HT1080 (cell line): ENCODE measurements at places on chromosomes 2 and 18. TPM values are rescaled to one million over a fixed set of nuclear protein-coding genes. Genes with fewer than 3 reads are reported as not detected.

Gene UGT1A8
- total RNA-seq = not detected in 2 replicates

Gene GRB14
- total RNA-seq = 3.8 and 4.6 TPM in 2 replicates

DNA sequence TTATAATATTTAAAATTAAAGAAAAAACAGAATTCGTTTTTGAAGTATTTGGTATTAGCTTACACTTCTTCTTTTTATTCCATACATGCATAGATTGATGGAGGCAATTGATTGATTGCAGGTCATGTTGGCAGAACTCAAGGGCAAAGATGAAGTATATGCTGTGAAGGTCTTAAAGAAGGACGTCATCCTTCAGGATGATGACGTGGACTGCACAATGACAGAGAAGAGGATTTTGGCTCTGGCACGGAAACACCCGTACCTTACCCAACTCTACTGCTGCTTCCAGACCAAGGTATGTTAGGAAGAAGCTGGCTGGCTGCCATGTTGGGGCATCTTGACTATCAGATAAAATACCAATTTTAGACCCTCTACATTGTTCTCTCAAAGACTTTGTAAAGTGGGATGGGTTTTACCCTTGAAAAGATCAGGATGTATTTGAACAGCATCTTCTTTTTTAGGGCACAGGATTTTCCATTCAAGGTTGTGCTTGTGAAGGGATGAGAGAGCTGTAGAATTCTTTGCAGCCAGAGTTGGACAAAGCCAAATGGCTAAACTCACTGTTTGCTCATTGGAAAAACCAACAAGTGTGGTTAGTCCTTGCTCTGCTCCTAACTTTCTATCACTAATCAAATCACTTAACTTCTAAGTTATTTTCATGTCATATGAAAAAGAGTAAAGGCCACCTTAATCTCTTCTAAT lies 286.8 kb upstream of the EPAS1 start:
- DNase-seq = no peak

- no peak for DNase-seq
These were observed 162.7 kb downstream of the CAMKMT start for GRCh38 chr2:44524347-44524926.

GRCh38 chr2:40244251-40244650 lies 207.6 kb downstream of the SLC8A1 start:
- DNase-seq = no peak

GRCh38 chr18:75915941-75916623 lies 488.6 kb upstream of the SMIM21 start:
- DNase-seq = no peak
